ENCODE measurements at places on chromosomes 7 and 10. TPM values are rescaled to one million over a fixed set of nuclear protein-coding genes. Genes with fewer than 3 reads are reported as not detected.

CALY gene
- total RNA-seq = not detected

FAM241B gene
- 0.96 TPM for total RNA-seq

GCK gene
- total RNA-seq = 0.21 TPM

CALHM1 gene
- not detected for total RNA-seq

UPK3B gene
- total RNA-seq = 1.7 TPM

ZMIZ2 gene
- 5.3 TPM for total RNA-seq

ARHGAP22 gene
- 29.4 TPM for total RNA-seq

TEX36 gene
- total RNA-seq = not detected

All from tracheal epithelial cell (primary cell).